ENCODE measurements at places on chromosomes 4 and X. TPM values are rescaled to one million over a fixed set of nuclear protein-coding genes. Genes with fewer than 3 reads are reported as not detected.

- no peaks in the 10 kb centered on the region for H3K36me3 ChIP-seq
- no peaks in the 10 kb centered on the region for H3K4me1 ChIP-seq
- no peak overlapping the region for H3K27ac ChIP-seq
- DNase-seq, result no peak
- no peaks in the 10 kb centered on the region for H3K27me3 ChIP-seq
Observed at GRCh38 chr4:47819178-47819577, 18.7 kb downstream of the CORIN start.

DNA sequence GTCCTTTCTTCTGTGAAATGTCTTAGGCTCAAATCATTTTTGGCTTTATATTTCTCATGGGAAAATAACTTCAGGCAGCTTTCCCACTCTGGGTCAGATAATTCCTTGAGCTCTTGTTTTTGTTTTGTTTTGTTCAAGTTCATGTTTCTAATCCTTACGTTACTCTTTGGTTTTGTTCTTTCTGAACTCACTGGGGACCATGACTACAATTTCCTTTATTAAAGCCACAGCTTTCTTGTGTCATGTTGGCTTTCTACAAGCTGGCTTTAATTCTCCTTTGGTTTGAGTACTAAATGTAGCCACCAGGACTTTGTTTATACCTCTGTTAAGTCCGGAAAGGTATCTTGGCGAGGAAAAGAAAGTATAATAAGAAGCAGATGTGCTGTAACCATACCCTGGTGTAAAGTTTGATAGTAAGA lies 30.8 kb upstream of the ANXA3 start:
- no peak overlapping the region for H3K4me3 ChIP-seq
- H3K4me1 ChIP-seq, result no peaks in the 10 kb centered on the region
- peaks cover 67% of the 10 kb centered on the region for H3K36me3 ChIP-seq
- no peak for DNase-seq
- no peak overlapping the region for H3K27ac ChIP-seq

NDNF gene
- total RNA-seq, result 3.6 TPM

DNA sequence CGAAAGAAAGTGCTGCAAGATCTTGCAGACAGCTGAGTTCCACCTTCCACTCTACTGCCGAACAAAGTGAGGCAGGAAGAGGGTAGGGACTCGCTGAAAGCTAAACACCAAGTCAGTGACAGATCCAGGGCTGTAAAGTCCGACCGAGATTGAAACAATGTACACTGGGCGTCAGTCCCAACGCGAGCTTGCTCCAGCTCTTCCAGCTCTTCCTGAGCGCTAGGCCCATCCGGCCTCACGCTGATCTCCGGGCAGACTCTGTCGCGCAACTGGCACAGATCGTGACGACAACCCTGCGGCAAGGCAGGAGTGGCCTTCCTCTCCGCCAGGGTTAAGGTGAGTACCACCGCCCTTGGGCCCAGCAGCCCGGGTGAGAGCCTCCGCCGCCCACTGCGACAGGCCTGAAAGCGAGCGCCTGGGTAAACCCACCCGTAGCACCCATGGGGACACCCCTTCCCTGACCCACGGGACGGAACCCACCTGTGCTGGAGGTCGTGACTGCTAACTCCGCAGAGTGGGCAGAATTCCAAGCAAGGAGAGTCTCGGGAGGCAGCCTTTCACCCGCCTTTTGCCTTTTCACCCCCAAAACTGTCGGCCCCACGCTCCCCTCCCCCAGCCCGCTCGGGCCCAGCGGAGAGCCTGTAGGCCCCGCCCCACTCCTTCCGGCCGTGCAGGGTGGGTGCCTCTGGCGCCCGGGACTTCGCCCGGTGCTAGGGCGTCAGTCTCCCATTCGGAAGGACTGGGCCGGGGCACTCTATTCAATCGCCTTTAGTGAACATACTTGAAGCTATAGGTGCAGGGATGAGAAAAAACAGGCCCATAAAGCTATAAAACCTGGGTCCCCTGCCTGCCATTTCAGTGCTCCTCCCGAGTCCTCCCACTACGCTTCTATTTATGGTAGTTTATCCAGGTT lies at the start of gene TMLHE:
TSS of gene TMLHE (minus strand) at position 641 of the 913 bp plus-strand sequence. CDS start 67,676 bp downstream, outside the sequence.
- DNase-seq, result peak; percentile 78
- peak within 1 kb of the TSS; percentile 91 for H3K4me3 ChIP-seq
- peak within 1 kb of the TSS; percentile 72 for H3K27ac ChIP-seq

- H3K27ac ChIP-seq, result no peak overlapping the region
- H3K4me3 ChIP-seq, result no peak overlapping the region
- no peaks in the 10 kb centered on the region for H3K4me1 ChIP-seq
- peak; percentile 85 for DNase-seq
- no peaks in the 10 kb centered on the region for H3K27me3 ChIP-seq
Observed at GRCh38 chr4:139603576-139604410, 47.8 kb upstream of the SETD7 start.

- no peak overlapping the region for H3K4me3 ChIP-seq
- no peak for DNase-seq
- no peaks in the 10 kb centered on the region for H3K27me3 ChIP-seq
- H3K4me1 ChIP-seq, result no peaks in the 10 kb centered on the region
Observed at GRCh38 chrX:9638871-9639270, 126.8 kb downstream of the GPR143 start.

- DNase-seq, result no peak
- H3K27me3 ChIP-seq, result no peaks in the 10 kb centered on the region
- no peak overlapping the region for H3K27ac ChIP-seq
- H3K36me3 ChIP-seq, result no peaks in the 10 kb centered on the region
- H3K4me1 ChIP-seq, result no peaks in the 10 kb centered on the region
Observed at GRCh38 chr4:81839347-81840042, 367.8 kb upstream of the RASGEF1B start.

DNA sequence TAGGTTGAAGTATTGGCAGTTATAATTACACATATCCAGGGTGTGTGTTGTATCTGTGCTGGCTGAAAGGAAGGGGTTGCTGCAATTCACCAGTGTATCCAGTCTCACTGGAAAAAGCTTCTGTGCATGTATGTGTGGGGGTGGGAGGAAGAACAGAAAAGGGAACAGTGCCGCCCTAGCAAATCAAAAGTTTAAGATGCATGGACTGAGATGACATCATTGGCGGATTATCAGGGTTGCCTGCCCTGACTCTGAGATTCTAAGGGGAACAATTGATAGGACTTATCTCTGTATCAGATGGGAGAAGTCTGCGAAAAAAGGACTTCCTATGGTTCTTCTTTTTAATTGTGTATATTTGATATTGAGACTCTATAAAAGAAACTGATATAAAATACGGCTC lies 3.5 kb downstream of the SLC25A43 start:
- H3K4me3 ChIP-seq, result no peak overlapping the region
- no peaks in the 10 kb centered on the region for H3K27me3 ChIP-seq
- no peaks in the 10 kb centered on the region for H3K4me1 ChIP-seq
- H3K27ac ChIP-seq, result no peak overlapping the region
- no peaks in the 10 kb centered on the region for H3K36me3 ChIP-seq

DTHD1 gene
- total RNA-seq, result not detected

DCAF12L1 gene
- total RNA-seq, result 1.9 TPM

GRCh38 chr4:78242071-78242470 lies 184.9 kb downstream of the FRAS1 start:
- no peaks in the 10 kb centered on the region for H3K27me3 ChIP-seq
- no peak overlapping the region for H3K27ac ChIP-seq
- H3K4me3 ChIP-seq, result no peak overlapping the region
- H3K4me1 ChIP-seq, result peaks cover 20% of the 10 kb centered on the region
- no peaks in the 10 kb centered on the region for H3K36me3 ChIP-seq

DCAF4L1 gene
- total RNA-seq, result 0.15 TPM

CT45A9 gene
- total RNA-seq, result not detected

NHSL2 gene
- total RNA-seq, result 3.0 TPM

GRCh38 chr4:83617371-83618035 lies 81.6 kb downstream of the GPAT3 start:
- H3K27ac ChIP-seq, result no peak overlapping the region
- H3K36me3 ChIP-seq, result no peaks in the 10 kb centered on the region
- no peaks in the 10 kb centered on the region for H3K27me3 ChIP-seq
- H3K4me3 ChIP-seq, result no peak overlapping the region
- H3K4me1 ChIP-seq, result no peaks in the 10 kb centered on the region

SRPX2 gene
- not detected for total RNA-seq

- H3K36me3 ChIP-seq, result no peaks in the 10 kb centered on the region
- no peaks in the 10 kb centered on the region for H3K4me1 ChIP-seq
- DNase-seq, result no peak
- H3K4me3 ChIP-seq, result no peak overlapping the region
- no peak overlapping the region for H3K27ac ChIP-seq
- peaks cover 7% of the 10 kb centered on the region for H3K27me3 ChIP-seq
Observed at GRCh38 chr4:173821876-173822275, 291.8 kb upstream of the HAND2 start.

DNA sequence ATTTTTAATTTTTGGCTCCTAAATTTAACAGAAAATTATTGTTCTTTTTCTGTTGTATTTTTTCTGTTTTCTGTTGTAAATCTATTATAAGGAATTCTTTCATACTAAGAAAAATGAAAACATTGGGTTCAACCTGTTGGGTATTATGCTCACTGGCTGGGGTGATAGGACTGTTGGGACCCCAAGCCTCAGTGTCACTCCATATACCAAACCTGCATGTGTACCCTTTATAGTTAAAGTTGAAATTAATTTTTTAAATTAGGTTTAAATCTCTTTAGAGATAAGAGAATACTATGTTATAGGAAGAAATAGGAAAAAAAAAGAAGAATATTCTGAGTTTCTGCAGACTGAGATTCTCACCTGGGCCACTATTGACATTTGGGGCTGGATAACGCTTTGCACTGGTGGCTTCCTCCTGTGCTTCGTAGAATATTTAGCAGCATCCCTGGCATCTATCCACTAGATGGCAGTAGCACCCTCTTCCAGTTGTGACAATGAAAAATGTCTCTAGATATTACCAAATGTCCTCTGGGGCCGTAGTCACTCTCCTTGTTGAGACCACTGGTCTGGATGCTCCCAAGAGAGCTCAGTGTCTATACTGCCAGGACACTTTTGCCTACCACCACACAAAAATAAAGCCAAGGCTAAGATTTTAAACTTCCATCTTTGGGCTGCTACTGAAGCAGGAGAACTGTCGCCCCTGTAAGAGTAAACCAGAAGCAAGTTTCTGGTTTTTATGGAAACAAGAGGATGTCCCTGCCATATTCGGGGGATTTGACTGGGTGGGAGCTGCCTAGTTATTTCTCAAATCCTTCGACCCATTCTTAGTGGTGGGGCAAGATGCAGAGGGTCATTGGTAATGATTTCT lies 22.4 kb upstream of the CLTRN start:
- H3K4me1 ChIP-seq, result no peaks in the 10 kb centered on the region
- peaks cover 38% of the 10 kb centered on the region for H3K36me3 ChIP-seq
- peak; percentile 83 for DNase-seq
- H3K27me3 ChIP-seq, result no peaks in the 10 kb centered on the region
- no peak overlapping the region for H3K4me3 ChIP-seq

- no peaks in the 10 kb centered on the region for H3K36me3 ChIP-seq
- no peaks in the 10 kb centered on the region for H3K27me3 ChIP-seq
- no peaks in the 10 kb centered on the region for H3K4me1 ChIP-seq
- no peak overlapping the region for H3K4me3 ChIP-seq
- no peak for DNase-seq
Observed at GRCh38 chr4:135672202-135672601, 1470.6 kb upstream of the PABPC4L start.

CTAG2 gene
- total RNA-seq, result not detected

WNK3 gene
- 67.9 TPM for total RNA-seq

DNA sequence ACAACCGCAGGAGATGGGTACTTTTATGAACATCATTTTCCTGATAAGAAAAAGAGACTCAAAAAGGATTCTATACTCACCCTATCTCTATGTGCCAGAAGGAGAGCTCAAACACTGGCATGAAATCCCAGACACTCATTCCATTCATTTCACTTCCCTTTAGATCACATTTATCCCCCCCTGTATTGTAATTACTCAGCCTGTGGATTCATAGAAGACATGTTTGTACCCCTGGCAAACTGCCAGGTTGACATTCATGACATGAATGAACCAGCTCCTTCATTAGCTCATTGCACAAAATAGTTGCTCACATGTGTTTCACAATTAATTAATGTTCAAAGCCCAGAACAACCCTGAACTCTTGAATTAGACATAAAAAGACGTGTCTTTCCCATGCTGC lies 4.9 kb downstream of the SMR3A start:
- H3K4me3 ChIP-seq, result no peak overlapping the region
- H3K36me3 ChIP-seq, result no peaks in the 10 kb centered on the region
- no peak overlapping the region for H3K27ac ChIP-seq
- no peaks in the 10 kb centered on the region for H3K27me3 ChIP-seq

DNA sequence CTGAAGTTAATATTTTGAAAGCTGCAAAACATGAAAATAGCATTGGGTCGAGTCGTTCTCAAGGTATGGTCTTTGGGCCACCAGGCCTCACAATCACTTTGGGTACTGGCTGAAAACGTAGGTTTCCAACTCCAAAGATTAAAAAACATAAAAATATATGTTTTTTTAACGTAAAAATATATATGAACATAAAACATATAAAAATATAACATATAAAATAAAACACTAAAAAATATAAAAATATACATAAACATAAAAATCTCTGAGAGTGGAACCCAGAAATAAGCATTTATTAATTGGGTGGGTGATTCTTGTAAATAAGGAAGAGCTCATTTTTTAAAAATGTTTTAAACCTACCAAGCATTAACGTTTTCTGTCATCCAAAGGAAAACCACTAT lies 666 bp upstream of the PDS5A start:
- H3K27ac ChIP-seq, result peak overlapping the region; percentile 47
- peak overlapping the region; percentile 76 for H3K4me3 ChIP-seq
- no peaks in the 10 kb centered on the region for H3K4me1 ChIP-seq
- DNase-seq, result no peak
- H3K36me3 ChIP-seq, result peaks cover 28% of the 10 kb centered on the region

GRPR gene
- 19.8 TPM for total RNA-seq

DNA sequence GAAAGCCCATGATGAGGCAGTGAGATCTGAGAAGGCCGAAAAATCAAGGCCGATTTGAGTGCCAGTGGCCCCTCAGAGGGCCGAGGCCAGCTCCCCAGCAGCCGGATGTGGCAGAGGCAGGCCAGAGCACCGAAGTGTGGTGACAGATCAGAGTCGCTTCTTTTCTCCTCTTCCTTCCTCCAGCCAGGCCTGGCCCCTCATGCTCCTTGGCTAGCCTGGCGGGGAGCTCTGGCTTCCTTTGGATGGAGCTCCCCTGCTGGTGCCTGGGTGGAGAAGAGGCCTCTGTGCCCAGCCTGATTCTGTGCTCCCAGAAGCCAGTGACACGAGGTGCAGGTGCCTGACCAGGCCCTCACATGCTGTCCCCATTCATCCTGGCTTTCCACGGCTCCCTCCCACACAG lies 127.2 kb upstream of the PABPC4L start:
- H3K27ac ChIP-seq, result no peak overlapping the region
- peak; percentile 53 for DNase-seq
- no peaks in the 10 kb centered on the region for H3K27me3 ChIP-seq
- no peaks in the 10 kb centered on the region for H3K36me3 ChIP-seq

- no peak overlapping the region for H3K27ac ChIP-seq
- H3K36me3 ChIP-seq, result no peaks in the 10 kb centered on the region
- no peak overlapping the region for H3K4me3 ChIP-seq
- no peak for DNase-seq
- no peaks in the 10 kb centered on the region for H3K4me1 ChIP-seq
Observed at GRCh38 chr4:89257376-89257775, 50.2 kb downstream of the GPRIN3 start.

DNA sequence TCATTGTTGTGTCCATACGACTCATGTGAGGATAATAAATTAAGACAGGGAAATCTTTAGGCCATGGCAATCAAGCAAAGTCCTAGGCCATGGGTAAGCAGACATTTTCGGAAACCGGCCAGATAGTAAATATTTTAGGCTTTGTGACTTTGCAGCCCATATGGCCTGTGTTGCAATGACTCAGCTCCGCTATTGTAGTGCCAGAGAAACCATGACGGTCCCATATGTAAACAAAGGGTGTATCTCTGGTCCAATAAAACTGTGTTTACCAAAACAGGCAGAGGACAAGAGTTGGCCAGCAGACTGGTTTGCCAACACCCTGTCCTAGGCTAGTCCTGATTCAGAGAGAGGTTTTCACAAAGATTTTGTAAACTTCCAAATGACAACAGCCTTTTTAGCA lies 5.0 kb downstream of the FAM114A1 start:
- no peaks in the 10 kb centered on the region for H3K27me3 ChIP-seq
- no peak overlapping the region for H3K4me3 ChIP-seq
- H3K4me1 ChIP-seq, result no peaks in the 10 kb centered on the region
- no peak overlapping the region for H3K27ac ChIP-seq
- H3K36me3 ChIP-seq, result peaks cover 19% of the 10 kb centered on the region
